ENCODE measurements at places on chromosomes 12 and 14. TPM values are rescaled to one million over a fixed set of nuclear protein-coding genes. Genes with fewer than 3 reads are reported as not detected.

DNA sequence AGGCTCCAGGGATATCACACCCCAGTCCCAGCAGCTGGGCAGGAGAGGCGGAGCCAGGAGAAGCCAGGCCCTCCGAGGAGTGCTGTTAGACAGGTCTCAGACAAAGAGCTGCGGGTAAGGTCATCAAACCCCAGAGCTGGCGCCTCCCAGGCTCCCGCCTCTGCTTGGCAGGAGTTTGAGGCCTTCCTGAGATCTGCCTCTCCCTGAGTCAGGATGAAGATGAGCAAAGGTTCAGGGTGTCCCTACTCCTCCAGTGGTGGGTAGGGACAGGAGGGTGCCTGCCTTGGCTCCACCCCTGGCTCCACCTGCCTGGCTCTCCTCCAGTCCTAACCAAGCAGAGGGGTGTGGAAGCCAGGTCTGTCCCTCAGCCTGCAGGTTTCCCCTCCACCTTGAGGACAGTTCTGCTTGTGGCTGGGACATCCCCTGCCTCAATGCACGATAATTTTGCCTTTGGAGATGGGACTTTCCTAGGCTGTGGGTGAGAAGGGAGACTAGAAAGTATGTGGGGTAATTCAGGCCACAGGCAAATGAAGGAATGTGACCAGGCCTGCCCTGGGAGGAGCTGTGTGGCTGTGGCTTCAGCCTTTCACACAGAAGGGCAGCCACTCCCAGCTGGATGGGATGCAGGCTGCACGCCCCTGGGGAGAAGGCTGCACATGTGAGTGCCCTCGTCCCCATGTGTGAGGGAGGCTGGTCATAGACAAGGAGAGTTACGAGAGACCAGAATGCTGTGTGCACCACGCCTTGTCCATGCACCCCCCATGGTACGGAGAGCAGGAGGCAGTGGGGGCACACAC lies 2.2 kb downstream of the PLEKHG6 start:
- no peak for DNase-seq
- H3K27ac ChIP-seq, result no peak overlapping the region
- H3K36me3 ChIP-seq, result no peaks in the 10 kb centered on the region
- no peaks in the 10 kb centered on the region for H3K27me3 ChIP-seq
- no peak overlapping the region for H3K4me3 ChIP-seq
- H3K4me1 ChIP-seq, result peaks cover 11% of the 10 kb centered on the region

DNA sequence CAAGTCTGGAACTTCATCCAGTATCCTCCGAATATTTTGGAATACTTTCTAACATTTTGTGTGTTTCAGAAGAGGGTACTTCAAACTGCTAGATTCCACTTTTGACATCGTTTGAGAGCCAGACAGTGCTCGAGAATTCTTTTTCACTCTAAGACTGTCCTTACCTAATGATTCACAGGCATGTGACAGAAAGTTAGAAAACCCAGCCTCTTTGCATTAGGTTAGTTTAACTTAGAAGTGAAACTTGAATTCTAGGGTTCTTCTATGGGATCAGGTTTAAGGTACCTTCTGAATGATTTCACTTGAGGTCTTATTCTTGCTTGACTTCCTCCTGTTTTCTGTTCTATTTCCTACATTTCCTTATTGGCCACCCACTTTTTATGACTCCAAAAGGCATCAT lies 431.8 kb downstream of the SLC6A15 start:
- no peaks in the 10 kb centered on the region for H3K36me3 ChIP-seq
- DNase-seq, result no peak
- no peaks in the 10 kb centered on the region for H3K4me1 ChIP-seq
- no peaks in the 10 kb centered on the region for H3K27me3 ChIP-seq
- H3K27ac ChIP-seq, result no peak overlapping the region
- no peak overlapping the region for H3K4me3 ChIP-seq

Gene TAS2R8
- not detected for total RNA-seq

GRCh38 chr12:111826992-111827391 lies 15.0 kb upstream of the MAPKAPK5 start:
- H3K27ac ChIP-seq, result no peak overlapping the region
- no peak overlapping the region for H3K4me3 ChIP-seq
- no peaks in the 10 kb centered on the region for H3K4me1 ChIP-seq
- H3K27me3 ChIP-seq, result no peaks in the 10 kb centered on the region
- no peak for DNase-seq

Gene ADSS1
- total RNA-seq, result 6.6 TPM

DNA sequence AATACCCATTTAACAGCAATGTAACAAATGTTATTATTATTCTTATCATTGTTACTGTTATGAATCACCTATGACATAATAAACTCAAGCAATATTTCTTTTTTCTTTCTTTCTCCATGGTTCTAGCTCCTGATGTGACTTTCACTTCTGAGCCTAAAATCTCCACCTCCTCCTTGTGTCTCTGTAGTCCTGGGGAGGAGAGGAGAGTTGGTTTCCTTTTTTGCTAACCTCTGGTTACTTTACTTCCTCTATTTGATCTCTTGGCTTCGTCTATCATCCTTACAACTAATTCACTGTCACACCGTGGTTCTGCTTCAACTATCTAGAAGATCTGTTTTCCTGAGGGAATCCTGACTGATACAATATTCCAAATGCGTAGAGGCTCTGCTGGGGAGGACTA lies 456.6 kb downstream of the VRK1 start:
- H3K4me3 ChIP-seq, result no peak overlapping the region
- H3K27me3 ChIP-seq, result no peaks in the 10 kb centered on the region
- H3K4me1 ChIP-seq, result no peaks in the 10 kb centered on the region
- H3K36me3 ChIP-seq, result no peaks in the 10 kb centered on the region
- DNase-seq, result no peak

Gene CALM1
- 183 TPM for total RNA-seq

DNA sequence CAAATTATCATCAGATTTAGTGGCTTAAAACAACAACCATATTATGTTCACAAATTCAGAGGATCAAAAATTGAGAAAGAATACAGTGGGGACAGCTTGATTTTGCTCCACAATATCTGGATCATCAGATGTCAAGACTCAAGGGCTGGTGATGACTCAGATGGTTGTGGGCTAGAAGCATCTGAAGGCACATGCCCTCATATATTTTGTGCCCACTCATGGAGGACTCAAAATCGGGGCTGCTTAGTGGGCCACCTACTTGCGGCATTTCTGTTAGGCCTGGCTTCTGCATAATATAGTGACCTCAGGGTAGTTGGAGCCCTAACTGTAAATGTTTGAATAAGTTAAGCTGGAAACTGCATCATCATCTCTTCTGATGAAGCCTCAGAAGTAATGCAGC lies 584.5 kb downstream of the SLC16A7 start:
- no peaks in the 10 kb centered on the region for H3K36me3 ChIP-seq
- no peaks in the 10 kb centered on the region for H3K27me3 ChIP-seq
- no peak overlapping the region for H3K4me3 ChIP-seq
- H3K4me1 ChIP-seq, result no peaks in the 10 kb centered on the region
- DNase-seq, result no peak

Gene CRACR2A
- 2.6 TPM for total RNA-seq

DNA sequence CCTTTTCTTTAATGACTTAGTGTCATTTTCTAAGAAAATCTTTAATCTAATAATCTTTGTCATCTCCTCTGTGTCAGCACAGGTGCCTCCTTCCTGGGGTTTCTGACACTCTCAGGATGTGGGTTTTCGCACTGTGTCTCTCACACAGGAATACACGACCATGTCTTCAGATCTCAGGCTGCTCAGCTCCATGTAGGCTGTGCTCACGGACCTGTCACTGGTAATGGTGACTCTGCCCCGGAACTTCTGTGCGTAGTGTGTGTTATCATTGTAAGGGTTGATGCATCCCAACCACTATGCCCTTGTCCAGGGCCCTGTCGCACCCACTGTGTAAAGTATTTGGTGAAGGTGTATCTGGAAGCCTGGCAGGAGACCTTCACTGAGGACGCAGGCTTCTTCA lies 647.8 kb downstream of the TMEM121 start:
- no peak for DNase-seq
- H3K4me1 ChIP-seq, result no peaks in the 10 kb centered on the region
- no peaks in the 10 kb centered on the region for H3K36me3 ChIP-seq
- H3K27ac ChIP-seq, result no peak overlapping the region
- H3K4me3 ChIP-seq, result no peak overlapping the region

Gene KCNJ8
- 15.9 TPM for total RNA-seq

Gene NPFF
- not detected for total RNA-seq

Gene LPAR5
- total RNA-seq, result 2.7 TPM

Gene P3H3
- total RNA-seq, result 45.8 TPM

DNA sequence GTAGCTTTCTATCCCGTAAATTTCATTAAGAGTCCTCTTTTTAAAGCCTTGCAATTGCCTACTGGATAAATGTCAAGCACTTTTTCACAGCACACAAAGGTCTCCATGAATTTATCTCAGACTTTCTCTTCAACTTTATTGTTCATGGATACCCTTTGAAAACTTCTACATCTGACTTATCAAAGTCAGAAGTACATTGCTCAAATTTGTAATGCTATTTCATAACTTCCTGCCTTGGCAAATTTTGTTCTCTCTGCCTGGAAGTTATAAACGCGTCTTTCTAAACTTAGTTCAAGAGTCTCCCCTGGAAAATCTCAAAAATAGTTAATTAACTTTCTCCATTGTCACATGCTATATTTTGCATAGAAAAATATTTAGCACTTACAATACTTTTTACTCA lies 55.9 kb upstream of the RERGL start:
- no peak overlapping the region for H3K27ac ChIP-seq
- no peaks in the 10 kb centered on the region for H3K4me1 ChIP-seq
- H3K36me3 ChIP-seq, result no peaks in the 10 kb centered on the region
- no peak overlapping the region for H3K4me3 ChIP-seq
- no peak for DNase-seq

Gene CCDC177
- total RNA-seq, result not detected

- no peaks in the 10 kb centered on the region for H3K27me3 ChIP-seq
- peak; percentile 32 for DNase-seq
- H3K27ac ChIP-seq, result peak overlapping the region; percentile 49
- H3K36me3 ChIP-seq, result peaks cover 8% of the 10 kb centered on the region
- peak overlapping the region; percentile 7 for H3K4me3 ChIP-seq
Measured at GRCh38 chr12:118188690-118189371, 52.9 kb downstream of the PEBP1 start.

Gene PCNX4
- 59.7 TPM for total RNA-seq

DNA sequence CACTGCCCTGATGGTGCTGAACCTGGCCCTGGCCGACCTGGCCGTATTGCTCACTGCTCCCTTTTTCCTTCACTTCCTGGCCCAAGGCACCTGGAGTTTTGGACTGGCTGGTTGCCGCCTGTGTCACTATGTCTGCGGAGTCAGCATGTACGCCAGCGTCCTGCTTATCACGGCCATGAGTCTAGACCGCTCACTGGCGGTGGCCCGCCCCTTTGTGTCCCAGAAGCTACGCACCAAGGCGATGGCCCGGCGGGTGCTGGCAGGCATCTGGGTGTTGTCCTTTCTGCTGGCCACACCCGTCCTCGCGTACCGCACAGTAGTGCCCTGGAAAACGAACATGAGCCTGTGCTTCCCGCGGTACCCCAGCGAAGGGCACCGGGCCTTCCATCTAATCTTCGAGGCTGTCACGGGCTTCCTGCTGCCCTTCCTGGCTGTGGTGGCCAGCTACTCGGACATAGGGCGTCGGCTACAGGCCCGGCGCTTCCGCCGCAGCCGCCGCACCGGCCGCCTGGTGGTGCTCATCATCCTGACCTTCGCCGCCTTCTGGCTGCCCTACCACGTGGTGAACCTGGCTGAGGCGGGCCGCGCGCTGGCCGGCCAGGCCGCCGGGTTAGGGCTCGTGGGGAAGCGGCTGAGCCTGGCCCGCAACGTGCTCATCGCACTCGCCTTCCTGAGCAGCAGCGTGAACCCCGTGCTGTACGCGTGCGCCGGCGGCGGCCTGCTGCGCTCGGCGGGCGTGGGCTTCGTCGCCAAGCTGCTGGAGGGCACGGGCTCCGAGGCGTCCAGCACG lies 4.7 kb downstream of the LTB4R start:
- no peak overlapping the region for H3K27ac ChIP-seq
- H3K4me3 ChIP-seq, result no peak overlapping the region
- no peaks in the 10 kb centered on the region for H3K36me3 ChIP-seq
- H3K4me1 ChIP-seq, result peaks cover 57% of the 10 kb centered on the region
- no peak for DNase-seq
- no peaks in the 10 kb centered on the region for H3K27me3 ChIP-seq

Gene BICDL1
- total RNA-seq, result not detected

GRCh38 chr14:69005432-69006148 lies 26.5 kb upstream of the ACTN1 start:
- H3K36me3 ChIP-seq, result no peaks in the 10 kb centered on the region
- no peaks in the 10 kb centered on the region for H3K4me1 ChIP-seq
- H3K27ac ChIP-seq, result no peak overlapping the region
- H3K4me3 ChIP-seq, result no peak overlapping the region
- peak; percentile 59 for DNase-seq

DNA sequence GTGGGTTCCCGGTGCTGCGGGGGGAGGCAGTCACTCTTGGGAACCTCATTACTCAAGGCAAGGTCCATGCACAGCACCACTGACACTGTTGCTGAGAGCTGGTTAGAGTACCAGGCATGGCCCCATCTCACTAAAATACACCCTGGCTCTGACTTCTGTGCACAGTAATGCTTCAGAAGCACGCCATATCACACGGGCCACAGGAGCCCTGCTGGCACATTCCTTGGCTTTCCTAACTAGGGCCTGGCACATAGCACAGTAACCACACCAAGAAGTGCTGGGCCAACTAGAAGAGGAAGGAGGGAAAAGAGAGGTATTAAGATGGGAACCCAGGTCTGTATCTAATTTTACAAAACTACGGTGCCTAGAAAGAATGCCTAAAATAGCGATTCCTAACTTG lies 13.5 kb upstream of the RAB35 start:
- peaks cover 43% of the 10 kb centered on the region for H3K36me3 ChIP-seq
- no peak overlapping the region for H3K27ac ChIP-seq
- no peak for DNase-seq
- no peak overlapping the region for H3K4me3 ChIP-seq

DNA sequence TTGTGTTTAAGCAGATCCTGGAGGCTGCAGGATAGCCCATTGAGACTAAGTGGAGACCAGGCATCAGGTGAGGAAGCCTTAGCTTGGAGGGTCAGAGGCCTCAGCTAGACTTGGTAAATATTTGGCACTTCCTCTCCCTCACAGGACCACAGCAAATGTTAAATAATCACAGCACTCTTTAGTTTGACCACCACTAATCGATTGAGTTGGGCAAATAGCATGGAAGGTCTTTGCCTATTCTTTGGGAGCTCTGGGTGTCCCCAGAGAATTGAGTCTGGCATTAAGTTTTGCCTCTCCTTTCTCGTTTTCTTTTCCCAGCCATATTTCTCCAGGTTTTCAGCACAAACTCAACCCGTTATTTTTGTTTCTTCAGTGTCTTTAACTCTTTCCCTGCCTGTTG lies 61.4 kb downstream of the ETV6 start:
- no peak overlapping the region for H3K4me3 ChIP-seq
- H3K27ac ChIP-seq, result peak overlapping the region; percentile 74
- H3K4me1 ChIP-seq, result peaks cover 45% of the 10 kb centered on the region

All from tibial nerve (tissue), 4 donors.